ENCODE measurements at places on chromosomes 12 and 14. TPM values are rescaled to one million over a fixed set of nuclear protein-coding genes. Genes with fewer than 3 reads are reported as not detected.

DNA sequence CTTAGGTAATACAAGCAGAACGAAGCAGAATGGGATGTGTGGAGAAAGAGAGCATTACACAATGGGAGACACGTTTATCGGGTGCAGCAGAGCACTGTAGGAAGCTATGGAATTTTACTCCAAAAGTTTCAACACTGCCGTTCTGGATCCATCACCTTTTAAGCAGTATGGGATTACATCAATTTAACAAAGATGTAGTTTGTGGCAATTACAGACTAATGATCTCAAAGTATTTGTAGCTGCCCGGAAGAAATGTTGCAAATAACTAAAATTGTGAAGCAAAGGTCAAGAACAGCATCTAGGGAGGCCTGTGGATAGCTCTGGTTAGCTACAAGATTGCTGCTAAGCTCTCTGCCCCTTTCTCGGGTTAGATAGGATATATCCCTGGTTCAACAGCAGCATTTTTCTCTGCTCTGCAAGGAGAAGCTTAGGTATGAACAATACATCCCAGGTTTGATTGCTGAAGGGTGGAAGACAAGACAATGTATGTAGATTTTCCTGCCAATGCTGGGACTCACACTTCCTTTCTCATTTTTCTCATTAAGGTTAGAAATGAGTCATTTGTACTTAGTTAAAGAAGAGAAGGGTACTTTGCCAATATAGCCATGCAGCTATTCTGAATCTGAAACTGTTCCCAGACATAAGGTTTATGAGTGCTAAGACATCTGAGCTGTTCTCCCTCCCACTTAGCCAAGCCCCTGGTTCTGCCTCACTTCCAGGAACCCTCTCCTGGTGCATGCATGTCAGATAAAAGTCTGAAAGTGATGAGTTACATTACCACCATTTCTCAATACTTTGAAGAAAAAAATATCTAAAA, 75.0 kb upstream of the HIF1A start:
- no peaks in the 10 kb centered on the region for H3K27me3 ChIP-seq
- H3K27ac ChIP-seq: no peak overlapping the region
- DNase-seq: no peak
- H3K4me3 ChIP-seq: no peak overlapping the region

DNA sequence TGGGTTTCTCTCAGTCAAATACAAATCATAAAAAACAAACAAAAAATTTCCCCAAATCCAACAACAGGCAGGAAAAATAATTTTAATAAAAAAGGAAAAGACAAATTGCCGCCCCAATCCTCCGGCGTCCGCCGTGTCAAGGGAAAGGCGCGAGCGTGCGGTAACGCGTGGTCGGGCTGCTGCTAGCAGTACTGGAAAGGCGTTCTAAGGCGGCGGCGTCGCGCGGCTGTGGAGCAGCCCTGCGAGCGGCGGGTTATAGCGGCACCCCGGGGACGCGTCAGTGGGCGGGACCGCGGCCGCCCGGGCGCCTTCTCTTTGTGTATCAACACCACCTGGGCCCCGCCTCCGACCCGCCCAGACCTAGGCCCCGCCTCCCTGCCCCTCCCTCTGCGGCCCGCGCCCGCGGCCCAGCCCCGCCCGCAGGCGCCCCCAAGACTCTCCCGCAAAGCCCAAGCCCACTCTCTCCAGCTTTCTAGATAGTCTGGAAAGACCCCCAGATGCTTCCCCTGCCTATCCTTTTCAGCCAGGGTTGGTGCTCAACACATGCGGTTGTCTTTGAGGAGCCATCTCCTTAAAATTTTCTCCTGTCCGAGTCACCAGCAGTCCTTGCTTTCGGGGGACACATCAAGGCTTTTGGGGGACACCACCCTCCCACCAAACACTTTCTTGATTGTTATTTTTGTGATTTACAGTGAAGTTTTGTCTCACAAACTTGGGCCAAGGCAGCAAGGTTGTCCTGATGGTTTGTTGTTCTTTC, at the start of gene SLC38A2:
Gene SLC38A2 (minus strand): TSS at position 230 of the 757 bp plus-strand sequence. CDS start 1,480 bp downstream, outside the sequence.
- peaks cover 64% of the 10 kb centered on the region for H3K4me1 ChIP-seq
- H3K27me3 ChIP-seq: no peaks in the 10 kb centered on the region
- H3K36me3 ChIP-seq: peaks cover 45% of the 10 kb centered on the region

Gene INTS13
- 44.8 TPM for total RNA-seq

Gene ESPL1
- total RNA-seq: 88.4 TPM

Gene IL22
- 3.8 TPM for total RNA-seq
